Fibroblast of pulmonary artery (primary cell): ENCODE measurements at places on chromosomes 7 and 10.
A peak's percentile ranks its signal among the peaks of the same experiment; 100 is the strongest.

DNA sequence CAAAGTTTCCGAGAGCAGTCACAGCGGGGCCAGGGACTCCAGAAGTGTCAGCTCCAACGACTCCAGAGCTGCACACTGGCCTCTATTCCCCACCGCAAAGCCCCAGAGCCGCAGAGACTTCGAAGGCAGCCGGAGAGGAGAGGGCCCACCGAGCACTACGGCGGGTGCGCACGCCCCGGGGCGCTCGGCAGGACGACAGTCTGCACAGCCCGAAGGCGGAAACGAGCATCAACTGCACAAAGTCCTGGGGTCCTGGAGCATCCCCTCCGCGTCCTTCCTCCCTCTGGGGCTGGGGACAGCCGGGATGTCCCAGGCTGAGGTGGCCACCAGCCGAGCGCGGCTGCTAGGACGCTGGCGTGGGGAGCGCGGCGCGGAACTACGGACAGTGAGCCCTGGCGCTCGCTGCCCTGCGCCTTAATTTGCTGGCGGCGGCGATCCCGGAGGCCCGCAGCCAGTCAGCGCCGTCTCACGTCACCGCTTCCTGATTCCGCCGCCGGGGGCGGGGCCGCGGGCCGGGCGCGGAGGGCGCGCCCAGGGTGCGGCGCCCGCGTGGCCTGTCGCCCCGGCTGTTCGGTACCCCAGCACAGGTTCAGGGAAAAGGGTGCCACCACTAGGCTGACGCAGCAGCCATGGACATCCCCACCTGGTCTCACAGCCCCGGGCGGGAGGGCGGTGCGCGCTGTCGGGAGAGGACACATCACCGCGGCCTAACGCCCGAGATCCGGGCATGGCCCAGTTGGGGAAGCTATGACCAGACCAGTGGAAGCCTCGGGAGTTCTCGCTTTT, at the start of gene TBX20:
TSS of gene TBX20 (minus strand) at position 391 of the 786 bp plus-strand sequence. CDS start 480 bp downstream, outside the sequence.
- peak; percentile 87 for DNase-seq

- DNase-seq = no peak
Measured at GRCh38 chr10:96270571-96270970, 798 bp downstream of the BLNK start.

- DNase-seq = no peak
Measured at GRCh38 chr10:103691723-103692435, 163.5 kb downstream of the SH3PXD2A start.

- peak; percentile 52 for DNase-seq
Measured at GRCh38 chr7:139656387-139656786, 121.4 kb downstream of the HIPK2 start.

DNA sequence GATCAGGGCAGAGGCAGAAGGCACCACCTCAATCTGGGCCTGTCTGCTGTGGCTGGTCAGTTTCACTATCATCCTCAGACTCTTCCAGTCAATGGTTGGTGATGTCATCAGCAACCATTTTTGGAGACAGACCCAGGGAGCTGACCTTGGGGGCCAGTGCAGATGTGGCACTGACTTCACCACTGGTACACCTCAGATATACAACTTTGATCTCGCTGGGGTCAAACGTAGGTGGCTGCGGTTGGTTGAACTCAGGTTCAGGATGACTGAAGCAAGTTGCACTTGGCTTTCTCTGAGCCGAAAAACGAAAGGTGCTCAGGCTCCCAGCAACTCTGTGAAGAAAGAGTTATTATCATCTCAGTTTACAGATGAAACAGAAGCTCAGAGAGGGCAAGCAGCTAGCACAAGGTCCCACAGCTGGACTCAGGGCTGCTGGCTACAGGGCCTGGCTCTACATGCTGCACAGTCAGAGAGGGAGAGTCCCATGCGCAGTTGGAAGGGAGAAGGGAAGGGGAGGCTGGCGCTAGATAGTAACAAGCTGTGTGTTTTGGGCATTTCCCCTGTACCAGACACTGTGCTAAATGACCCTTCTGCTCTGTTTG, 27.2 kb downstream of the ANKRD16 start:
- DNase-seq = no peak

DNA sequence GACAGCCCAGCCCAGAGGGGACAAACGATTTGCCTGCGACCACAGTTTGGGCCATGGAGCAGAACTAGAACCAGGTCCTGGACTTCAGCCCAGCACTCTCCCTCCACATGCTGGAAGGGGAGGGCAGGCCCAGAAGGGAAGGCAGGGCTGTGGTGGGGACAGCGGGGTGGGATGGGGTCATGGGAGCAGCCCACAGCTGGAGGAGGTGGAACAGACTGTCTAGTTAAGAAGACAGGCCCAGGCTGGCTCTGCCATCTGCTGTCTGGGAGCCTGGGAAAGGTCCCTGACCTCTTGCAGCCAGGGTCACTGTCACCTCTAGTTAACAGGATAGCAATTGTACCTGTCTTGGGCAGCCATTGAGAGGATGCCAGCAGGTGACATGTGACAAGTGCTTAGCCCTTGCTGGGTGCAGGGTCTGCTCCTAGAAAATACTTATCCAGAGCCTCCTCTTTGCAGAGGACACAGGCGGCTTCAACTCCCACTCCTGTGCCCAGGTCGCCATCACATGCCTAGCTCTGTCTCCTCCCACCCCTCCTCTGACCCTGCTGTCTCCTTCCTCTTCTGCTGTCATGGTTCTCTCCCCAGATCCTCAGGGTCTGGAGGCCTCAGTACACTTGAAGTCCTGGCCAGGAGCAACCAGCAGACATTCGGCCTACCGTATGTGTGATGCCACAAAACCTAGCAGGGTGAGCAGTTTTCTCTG, 37.0 kb upstream of the CHST15 start:
- no peak for DNase-seq

DNA sequence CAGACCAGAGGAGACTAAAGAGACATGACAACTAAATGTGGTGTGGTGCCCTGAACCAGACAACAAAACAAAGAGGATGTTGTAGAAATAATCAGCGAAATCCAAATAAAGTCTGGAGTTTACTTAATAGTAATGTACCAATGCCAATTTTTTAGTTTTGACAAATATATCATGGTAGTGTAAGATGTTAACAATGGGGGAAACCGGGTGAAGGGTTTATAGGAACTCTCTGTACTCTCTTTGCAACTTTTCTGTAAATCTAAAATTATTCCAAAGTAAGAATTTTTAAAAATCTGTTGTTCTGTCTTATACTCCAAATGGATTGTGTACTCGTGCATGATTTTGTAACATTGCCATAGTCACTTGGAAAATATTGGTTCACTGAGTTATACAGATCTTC, 129.3 kb downstream of the CNNM2 start:
- no peak for DNase-seq

- no peak for DNase-seq
Measured at GRCh38 chr10:72906446-72906845, 12.9 kb downstream of the OIT3 start.

DNA sequence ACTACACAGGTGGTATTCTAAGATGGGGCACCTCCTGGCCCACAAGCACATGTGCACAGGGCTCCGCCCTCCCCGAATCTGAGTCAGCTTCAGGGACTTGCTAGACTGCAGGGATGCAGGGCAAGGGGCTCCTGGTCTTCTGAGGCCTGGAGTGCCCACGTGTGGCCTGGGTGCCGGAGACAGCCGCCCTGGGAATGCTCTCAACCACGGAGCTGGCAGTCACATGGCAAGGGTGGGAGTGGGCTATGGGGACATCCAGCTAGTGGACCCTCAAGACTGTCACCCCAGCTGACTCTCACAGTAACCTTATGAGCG, 42.7 kb downstream of the CFAP46 start:
- no peak for DNase-seq

- peak; percentile 32 for DNase-seq
Measured at GRCh38 chr7:23680414-23681405, 711 bp downstream of the FAM221A start.

DNA sequence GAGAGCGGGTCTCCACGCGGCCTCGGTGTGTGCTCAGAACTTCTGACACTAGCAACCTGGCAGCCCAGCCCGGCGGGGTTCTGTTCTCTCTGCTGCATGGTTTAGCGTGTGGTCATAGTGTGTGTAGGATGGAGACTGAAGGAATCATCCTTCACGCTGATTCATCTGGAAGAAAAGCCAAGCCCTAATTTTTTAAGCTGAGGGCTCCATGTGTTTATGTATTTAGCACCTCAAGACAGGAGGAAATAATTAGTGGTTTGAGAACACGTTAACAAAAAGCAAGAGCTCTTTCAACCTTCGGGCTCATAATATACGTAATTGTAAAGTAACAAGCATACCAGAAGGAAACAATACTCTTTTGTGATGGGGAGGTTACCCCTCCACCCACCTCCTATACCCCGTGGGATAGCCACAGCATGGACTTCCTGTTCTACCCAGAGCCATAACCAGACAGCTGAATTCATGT, 504.6 kb upstream of the MKI67 start:
- DNase-seq = no peak

- peak; percentile 15 for DNase-seq
Measured at GRCh38 chr7:84021292-84021908, 173.2 kb downstream of the SEMA3A start.

DNA sequence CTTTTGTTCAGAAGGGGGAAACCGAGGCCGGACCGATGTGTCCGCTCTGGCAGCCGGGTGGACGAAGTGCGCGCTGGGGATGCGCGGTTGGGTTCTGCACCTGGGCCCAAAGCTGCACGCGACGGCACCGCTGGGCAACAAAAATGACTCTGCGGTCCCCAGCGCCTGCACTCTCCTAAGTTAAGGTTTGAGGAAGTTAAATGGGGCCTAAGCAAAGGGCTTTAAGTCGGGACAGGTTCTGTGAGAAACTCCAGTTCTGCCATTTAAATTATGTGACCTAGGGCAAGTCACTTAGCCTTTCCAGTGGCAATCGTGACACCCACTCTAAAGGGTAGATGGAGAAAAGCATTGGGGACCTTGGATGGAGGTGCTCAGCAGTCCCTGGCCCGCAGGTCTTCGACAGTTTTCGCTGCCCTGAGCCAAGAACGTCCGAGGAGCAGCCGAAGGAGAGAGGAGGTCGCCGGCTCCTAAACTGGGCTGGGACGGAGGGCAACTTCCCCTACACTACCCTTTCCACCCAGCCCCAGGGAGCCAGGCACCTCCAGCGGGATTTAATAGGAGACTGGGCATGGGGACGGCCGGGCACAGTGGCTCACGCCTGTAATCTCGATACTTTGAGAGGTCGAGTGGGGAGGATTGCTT, 534 bp upstream of the ACBD5 start:
- DNase-seq = peak; percentile 4

- DNase-seq = no peak
Measured at GRCh38 chr7:134908289-134908688, 78.0 kb upstream of the AGBL3 start.

DNA sequence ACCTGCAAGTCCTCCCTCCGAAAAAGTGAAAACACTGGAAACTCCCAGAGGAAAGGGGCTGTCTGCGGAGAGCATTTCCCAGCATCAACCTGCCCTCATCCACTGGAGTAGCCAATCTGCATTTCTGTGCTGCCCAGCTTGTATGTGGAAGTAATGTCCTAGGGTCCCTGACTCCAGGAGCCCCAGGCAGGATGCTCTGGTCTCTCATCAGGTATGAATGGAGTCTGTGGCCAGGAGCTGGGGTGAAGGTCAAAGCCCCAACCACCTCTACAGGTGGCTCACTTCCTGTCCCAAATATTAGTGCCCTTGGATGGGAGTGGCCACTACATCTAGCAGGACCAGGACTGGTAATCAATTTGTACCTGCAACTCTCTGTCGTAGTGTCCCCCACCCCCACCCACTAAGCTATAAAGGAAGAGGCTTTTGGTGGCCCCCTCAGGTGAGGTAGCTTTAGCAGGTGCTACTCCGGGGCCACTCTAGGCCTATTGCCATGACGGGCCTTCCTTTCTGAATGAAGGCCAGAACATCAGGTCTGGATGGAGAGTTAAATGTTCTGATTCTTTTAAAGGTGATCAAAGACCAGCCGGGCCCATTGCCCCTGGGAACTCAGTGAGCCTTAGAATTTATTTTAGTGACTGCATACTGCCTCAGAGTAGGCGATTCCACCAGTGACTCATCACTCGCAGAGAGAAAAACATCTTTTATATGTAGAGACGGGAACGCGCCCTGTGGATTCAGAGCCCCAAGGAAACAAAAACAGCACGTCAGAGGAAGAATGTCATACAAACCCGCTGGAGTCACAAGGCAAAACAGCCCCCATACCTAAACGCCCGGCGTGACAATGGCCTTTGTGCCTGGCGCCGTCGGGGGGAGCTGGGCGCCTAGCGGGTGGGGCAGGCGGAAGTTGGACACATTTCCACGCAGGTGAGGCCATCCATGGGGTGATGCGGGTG, 13.0 kb downstream of the EN2 start:
- no peak for DNase-seq

- DNase-seq = no peak
Measured at GRCh38 chr7:159084069-159084801, 60.4 kb downstream of the VIPR2 start.

DNA sequence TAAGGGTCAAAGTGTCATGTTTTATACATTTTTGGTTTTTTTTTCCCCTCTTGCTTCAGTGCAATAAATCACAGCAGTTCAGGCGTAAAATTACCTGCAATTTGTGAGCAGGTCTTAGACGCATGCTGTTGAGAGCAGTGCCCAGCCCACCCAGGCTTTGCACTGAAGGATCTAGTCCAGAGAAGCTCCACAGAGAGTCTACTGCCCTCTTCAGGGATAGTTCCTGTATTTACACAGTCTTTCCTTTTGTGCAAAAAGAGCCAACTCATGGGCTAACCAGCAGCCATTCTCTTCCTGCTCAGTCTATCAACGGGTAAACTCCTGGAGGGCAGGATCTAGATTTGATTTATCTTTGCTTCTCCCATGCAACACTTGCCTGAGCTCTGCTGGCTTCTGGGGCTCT, 82.2 kb upstream of the NAMPT start:
- DNase-seq = peak; percentile 62

DNA sequence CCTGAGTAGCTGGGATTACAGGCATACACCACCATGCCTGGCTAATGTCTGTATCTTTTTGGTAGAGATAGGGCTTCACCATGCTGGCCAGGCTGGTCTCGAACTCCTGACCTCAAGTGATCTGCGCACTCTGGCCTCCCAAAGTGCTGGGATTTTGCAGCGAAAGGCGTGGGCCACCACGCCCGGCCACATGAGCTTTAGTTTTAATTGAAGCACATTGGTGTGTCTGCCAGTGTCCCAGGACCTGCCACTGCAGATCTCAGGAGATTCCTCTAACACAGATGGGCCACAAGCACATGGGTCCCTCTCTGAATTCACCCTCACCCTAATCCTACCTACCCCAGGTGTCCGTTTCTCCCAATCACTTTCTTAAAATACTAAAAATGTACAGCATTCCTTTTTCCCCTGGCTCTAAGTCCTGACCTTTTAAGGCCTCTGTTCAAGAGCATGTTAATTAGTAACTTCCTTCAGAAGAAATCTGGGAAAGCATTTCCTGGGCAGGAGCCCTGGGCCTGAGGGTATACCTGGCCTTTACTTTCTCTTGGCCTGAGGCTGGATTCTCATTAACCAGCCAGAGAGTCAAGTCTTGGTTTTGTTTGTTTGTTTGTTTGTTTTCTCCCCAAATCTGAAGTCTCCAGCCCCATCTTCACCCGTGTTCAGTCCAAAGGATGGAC, 82.6 kb downstream of the PRPF18 start:
- DNase-seq = no peak
